A549 (cell line): ENCODE measurements at places on chromosomes 4 and X. TPM values are rescaled to one million over a fixed set of nuclear protein-coding genes. Genes with fewer than 3 reads are reported as not detected.

DNA sequence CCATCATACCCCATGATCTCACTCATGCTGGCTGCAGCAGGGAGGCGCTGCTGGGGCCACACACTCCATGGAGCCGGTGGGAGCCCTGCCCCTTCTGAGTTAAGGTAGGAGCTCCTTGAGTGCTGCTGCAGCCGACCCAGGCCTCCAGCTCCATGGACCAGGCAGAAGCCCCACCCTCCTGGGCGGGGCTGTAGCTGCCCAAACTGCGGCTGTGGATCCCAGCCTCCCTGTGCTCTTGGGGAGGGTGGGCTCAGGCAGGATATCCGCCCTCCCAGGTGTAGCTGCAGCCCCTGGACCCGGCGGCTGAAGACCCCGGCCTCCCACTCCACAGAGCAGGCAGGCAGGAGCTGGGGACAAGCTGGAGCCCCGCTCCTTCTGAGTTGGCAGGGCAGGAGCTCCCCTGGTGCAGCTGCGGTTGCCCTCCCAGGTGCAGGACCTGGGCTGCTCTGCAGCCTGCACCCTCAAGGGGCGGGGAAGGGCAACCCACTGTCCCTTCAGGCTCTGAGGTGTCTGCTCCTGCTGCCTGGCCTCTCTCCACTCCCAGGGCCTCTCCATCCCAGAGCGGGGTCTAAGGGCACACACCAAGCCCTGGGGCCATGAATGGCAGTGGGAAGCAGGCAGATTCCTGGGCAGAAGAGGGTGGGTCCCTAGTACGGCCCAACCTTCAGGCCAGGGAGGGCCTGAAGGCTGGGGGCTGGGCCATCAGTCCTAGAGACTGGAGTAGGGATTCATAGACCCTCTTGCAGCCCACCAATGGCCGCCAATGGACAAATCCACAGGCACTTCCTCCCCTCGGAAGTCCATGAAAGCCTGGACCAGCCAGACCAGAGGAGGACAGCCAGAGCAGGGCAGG, 466.1 kb downstream of the DTHD1 start:
- DNase-seq, result no peak

- DNase-seq, result no peak
These were observed 1.3 kb downstream of the LDB2 start for GRCh38 chr4:16896881-16897750.

- DNase-seq, result no peak
These were observed 14.9 kb downstream of the TIFA start for GRCh38 chr4:112270640-112271421.

The SLC10A6 gene
- polyA plus RNA-seq, result not detected in 3 replicates

The CCSER1 gene
- polyA plus RNA-seq, result not detected in 3 replicates

DNA sequence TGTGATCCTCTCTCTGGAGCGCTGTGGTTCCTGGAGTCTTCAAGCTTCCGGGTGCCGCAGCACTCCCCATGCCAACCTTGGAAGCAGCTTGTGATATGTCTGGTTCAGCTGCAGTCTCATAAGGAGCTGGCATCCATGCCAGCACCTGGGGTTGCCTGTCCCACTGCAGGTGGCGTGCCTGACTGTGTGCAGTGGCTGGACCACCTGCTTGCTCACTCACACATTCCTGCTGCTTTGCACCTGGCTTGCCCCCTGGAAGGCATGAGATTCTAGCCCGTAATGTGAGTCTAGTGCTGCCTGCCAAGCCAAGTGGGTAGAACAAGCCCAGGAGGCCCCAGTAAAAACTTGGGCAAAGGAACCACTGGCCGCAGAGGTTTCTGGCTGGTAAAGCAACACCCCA, 687.2 kb upstream of the AADAT start:
- DNase-seq, result no peak
